ENCODE measurements at places on chromosomes 3 and 15.
A peak's percentile ranks its signal among the peaks of the same experiment; 100 is the strongest.

- DNase-seq, result no peak
Measured at GRCh38 chr3:12838179-12838965, 3.0 kb downstream of the RPL32 start.

DNA sequence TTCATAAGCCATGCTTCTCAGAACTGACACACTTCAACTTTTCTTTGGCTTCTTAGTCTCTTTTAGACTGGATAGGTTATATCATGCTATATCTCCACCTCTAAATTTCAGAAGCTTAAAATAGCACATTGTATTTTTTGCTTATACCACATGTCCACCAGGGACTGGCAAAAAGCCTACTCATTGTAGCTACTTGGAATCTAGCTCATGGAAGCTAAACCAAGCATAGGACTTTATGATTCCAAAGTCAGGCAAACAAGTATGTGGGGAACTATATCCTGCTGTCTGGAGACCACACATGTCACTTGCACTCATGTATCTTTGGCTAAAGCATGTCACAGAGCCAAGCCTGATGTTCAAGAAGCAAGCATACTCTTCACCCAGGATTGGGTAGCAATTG, 245.0 kb upstream of the RASGRP1 start:
- no peak for DNase-seq

GRCh38 chr15:24899367-24899766, 55.4 kb upstream of the SNRPN start:
- no peak for DNase-seq

GRCh38 chr3:190780524-190780923, 82.0 kb downstream of the GMNC start:
- DNase-seq, result no peak

DNA sequence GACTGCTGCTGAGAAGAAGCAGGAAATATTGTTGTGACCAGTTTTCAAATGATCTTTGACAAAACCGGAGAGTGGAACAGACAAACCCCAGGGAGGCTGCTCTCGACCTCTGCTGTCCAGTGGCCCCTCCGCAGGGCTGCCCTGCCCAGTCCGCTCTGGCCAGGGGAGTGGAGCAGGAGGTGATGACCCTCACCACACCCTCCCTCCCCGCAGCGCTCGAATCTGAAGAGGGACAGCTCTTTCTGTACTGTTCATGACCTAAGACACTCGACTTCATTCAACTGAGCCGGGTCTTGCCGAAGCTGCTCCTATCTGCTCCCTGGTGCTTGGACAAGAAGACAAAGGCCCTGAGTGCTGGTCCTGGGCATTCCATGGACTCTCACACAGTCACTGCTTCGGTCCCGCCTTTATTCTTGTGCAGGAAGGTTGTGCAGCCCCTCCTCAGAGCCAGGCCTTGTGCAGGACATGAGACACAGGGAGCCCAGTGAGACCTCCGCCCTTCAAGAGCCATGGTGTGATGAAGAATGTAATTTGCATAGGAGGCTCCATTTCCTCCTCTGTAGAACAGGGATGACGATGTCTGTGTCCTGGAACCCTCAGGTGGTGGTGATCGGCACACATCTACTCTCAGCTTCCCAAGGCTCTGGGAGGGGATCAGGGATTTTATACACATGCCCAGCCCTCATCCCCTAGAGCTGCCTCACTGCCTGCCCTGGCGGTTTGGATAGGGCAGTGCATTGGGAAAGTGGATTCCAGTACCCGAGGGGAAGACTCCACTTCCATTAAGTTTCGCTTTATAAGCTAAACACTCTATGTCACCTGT, 97.1 kb upstream of the PRR20G start:
- no peak for DNase-seq

DNA sequence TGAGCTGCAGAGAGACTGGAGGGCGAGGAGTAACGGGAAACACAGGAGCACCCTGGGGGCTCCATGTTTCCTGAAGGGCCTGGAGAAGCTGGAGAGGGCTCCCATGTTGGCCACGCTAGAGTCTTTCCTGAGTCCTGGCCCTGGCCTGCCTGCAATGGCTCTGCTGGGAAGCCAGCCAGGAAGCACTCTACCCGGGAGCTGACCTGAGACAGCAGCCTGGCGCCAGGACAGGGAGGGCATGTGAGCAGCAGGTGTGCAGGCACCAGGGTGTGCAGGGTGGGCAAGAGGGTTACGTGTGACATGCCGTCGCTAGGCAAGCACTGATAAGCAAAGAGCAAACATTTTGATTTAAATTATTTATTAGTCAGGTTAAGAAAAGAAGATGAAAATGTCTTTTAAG, 301.4 kb downstream of the OCA2 start:
- peak; percentile 83 for DNase-seq

- no peak for DNase-seq
Measured at GRCh38 chr3:128309026-128309425, 155.7 kb downstream of the EEFSEC start.

DNA sequence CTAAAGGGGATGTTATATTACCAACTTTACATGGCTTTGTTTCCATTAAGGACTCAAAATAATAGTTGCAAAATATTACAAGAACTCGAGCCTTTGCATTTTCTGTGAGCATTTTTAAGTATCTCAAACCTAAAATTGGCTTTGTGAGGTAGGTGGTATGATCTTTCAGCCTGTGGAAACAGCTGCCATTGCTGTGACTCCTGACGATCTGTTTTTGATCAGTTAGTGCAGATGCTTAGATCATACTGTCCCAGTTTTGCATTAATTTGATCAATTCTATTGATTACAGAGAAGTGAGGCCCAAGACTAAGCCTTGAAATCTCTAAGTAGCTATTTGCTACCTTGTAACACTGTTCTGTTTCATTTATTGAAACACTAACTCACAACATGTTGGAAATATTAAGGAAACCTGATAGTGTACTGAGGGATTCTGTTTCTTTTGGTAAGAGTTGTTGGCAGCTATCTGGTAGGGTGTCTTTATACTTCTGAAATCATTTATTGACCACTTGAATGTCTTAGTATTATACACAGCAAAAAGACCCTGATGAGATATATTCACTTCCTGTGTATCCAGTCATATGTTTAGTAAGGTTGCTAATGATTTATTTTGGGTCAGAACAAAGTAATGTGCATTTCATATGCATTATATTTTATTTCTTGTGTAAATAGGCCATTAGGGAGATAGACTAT, 14.8 kb downstream of the SKIL start:
- no peak for DNase-seq

GRCh38 chr15:69731081-69731330, 278.4 kb downstream of the RPLP1 start:
- no peak for DNase-seq
